ENCODE measurements at places on chromosomes 6 and 20.
A peak's percentile ranks its signal among the peaks of the same experiment; 100 is the strongest.

GRCh38 chr6:44411141-44411540 is 23.6 kb downstream of the CDC5L start:
- no peak for DNase-seq

- DNase-seq, result no peak
Measured at GRCh38 chr6:131169613-131170012, 34.3 kb downstream of the AKAP7 start.

DNA sequence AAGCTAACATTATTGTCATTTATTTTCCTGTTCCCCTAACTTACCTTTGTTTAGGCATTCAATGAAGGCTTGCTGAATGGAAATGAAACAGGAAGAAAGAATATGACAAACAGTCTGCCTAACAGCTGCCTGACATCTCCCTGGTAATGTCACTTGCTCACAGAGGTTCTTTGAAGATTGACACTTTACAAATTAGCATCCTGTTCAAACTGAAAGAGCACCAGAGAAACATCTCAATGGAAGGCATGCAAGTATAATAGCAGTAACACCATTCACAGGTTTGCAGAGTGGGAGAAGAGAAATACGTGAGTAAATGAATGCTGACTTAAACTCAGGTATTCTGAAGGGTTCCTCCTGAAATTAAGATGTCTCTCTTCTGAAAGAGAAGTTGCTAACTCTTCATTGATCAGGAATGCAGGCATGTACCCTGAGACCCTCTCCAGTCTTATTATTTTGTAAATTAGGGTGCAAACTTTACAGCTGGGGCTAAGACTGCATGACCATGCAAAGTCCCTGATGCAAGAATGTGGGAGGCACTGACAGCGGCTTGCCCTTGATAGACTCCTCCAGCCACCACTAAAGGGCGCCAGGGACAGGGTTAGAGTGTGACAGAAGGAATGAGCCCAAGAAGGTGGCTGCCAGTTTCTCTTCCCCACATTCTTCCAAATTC is 1.3 kb upstream of the SMLR1 start:
- no peak for DNase-seq

- no peak for DNase-seq
Measured at GRCh38 chr6:138104618-138105213, 2.5 kb downstream of the PERP start.

DNA sequence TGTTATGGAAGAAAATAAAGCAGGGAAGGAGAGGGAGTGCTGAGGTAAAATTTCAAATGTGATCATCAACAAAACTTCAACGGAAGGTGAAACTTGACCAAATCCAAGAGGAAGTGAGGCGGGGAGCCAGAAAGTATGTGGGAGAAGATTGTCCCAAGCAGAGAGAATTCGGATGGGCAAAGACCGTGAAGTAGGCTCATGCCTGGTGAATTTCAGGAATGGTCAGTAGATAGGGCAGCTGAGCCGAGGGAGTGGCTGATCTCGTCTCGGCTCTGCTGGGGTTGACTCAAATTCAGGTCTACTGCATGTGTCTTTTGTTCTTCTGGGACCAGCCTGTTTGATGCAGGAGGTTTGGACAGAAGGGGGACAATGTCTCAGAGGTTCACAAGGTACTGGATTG is 7.0 kb upstream of the CSNK2A1 start:
- no peak for DNase-seq

DNA sequence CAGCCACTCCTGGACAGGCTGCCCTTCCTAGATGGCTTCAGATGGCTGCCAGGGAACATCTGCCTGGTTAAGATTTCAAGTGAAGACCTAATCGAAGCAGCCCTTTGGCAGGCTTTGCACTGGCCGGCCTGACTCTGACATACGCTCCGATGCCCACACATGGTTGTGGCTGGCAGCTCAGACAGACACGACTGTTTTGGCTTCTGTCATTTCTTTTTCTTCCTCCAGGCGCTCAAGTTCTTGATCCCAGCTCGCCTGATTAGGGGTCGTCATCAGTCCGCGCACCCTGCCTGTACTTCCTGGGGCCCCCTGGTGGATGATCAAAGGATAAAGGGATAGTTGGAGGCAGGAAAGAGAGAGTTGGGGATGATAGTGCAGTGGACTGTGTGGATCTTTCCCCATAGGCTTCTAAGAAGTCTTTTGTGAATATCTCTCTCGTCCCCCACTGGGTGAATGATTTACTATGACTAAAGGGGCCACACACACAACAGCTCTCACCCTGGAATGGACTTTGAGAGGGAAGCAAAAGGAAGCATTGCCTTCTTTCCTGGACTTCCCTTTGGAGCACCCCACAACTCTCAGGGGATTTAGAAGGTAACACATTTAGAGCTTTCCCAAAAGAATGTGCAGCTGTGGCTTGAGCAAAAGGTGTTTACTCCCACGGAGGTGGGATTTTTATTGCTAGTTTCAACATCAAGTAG is 21.4 kb upstream of the TRAM2 start:
- peak; percentile 16 for DNase-seq

DNA sequence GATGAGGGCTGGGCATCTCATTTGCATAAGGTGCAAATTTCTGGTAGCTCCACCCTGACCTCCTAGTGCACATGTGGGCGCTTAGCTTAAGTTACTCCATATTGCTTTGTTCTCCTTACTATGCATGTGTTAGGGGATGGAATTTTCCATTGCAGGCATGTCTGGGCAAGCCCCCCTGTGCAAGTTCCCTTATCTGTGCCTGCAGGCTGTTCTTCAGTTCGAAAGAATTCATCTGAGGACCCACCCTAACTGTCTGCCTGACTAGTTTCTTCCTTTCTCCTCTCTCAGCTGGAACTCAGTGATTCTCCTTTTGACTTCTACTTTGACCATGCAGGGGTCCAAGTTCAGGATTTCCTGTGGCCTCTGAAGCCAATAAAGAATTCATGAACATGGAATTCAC is 30.2 kb downstream of the CCDC170 start:
- no peak for DNase-seq

DNA sequence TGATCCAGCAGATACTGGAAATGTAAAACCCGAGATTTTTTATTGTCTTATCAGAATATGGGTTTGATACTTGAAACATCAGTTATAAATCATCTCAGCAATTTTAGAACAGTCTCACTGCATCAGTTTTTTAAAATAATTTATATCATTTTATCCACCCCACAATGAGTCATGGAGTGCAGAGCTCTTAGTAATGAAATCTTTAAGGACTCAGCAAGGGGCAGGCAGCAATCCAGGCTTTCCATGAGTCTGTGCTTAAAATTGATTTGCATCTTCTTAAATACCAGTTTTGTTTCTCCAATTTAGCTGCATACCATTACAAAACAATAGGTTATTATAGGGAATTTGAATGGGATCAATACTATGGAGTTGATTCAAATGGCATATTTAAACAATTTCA is 832.3 kb downstream of the C6orf118 start:
- no peak for DNase-seq

GRCh38 chr20:39983655-39984054 is 705.4 kb downstream of the MAFB start:
- DNase-seq, result no peak

DNA sequence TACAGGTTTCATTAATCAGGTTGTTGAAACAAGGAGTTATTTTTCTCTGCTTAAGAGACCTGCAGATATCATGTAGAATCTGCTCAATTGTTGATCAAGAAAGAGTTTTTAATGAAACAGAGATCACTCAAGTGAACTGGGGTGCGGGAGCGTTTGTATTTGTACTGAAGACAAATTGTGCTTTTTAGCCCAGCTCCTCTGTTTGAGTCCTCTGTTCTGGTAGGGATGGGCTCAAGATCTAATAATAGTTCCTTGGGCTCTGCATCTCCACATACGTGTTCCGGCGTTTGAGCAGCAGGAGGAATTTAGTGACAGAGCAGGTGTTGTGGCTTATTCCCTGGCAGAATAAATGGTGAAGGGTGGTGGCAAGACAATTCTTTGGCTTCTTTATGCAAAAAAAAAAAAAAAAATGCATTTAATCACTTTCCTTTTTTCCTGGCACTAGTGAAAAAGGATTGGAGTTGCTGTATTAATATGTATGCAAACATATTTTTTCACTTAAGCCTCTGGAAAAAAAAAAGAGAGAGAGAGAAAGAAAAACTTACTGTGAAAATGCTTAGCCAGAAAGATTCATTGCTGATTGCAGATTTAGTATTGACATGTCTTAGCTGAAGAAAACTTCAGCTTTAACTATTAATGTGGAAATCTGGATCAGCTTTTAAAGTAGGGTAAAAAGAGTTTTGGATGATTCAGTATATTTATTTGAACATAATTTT is 4.0 kb downstream of the CITED2 start:
- no peak for DNase-seq

- DNase-seq, result no peak
Measured at GRCh38 chr6:71388856-71389527, 100.4 kb downstream of the OGFRL1 start.

DNA sequence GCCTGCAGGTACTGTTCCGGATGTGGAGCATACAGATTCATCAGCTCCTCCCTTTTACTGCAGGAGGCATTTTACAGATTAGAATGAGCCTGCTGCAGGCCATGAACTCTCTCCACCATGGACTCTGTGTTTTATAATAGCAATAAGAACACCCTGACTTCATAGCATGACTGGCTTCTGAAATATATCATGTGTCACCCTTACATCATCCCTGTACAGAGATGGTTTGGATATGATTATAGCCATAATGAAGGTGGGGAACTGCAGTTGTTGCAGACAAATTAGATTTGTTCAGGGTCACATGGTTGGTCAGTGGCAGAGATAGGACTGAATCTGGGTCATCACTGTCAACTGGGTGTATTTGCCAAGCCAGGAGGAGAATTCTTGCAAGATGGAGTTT is 100.7 kb downstream of the FOXO3 start:
- no peak for DNase-seq

- no peak for DNase-seq
Measured at GRCh38 chr6:129835691-129836090, 25.4 kb downstream of the TMEM244 start.

GRCh38 chr20:56702931-56703840 is 74.1 kb downstream of the TFAP2C start:
- DNase-seq, result no peak

DNA sequence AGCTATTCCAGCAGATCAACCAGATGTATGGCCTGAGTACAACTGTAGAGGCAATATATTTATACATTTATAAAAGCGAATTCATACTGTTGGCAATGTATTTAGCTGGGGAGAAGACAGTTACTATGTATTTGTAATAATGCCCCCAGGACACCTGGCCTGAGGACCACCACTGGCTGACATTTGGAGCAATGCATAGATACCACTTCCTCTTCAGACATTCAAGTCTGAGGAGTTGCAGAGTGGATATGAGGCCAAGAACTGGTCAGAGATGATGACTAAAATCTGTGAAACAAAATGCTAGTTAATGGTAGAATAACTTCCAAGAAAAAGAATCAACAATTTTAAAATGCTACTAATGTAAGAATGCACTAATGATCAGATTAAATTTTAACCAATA is 462.3 kb downstream of the CDC5L start:
- DNase-seq, result no peak

- DNase-seq, result no peak
Measured at GRCh38 chr20:63087236-63087871, 80.6 kb upstream of the BHLHE23 start.

DNA sequence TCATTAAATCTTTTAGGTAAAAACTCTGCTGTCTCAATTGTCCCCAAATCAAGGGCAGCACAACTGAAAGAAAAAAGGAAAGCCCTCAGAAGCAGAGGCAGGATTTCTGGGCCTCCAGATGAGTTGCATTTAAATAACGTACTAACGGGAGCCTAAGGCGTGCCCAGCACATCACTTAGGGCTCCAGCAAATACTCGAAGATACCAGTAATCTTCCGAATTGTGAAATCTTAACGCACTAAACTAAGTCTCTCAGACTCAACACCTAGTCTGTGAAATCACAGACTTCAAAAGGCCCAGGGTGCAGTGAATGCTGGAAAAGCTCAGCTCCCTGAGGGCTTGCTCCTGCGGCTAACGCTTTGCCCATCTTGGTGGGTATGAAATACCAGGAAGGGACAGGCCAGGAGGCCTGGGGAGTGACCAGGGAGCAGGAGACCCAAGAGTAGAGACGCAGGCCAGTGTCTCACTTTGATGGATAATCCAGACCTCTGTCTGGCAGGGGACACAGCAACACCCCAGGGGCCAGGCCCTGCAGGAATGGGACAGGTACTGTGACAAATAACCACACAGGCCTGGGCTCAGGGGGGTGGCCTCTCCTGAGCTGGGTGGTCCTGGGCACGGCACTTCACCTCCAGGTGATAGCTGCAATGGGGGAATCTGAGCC is 36.4 kb downstream of the RRBP1 start:
- no peak for DNase-seq

DNA sequence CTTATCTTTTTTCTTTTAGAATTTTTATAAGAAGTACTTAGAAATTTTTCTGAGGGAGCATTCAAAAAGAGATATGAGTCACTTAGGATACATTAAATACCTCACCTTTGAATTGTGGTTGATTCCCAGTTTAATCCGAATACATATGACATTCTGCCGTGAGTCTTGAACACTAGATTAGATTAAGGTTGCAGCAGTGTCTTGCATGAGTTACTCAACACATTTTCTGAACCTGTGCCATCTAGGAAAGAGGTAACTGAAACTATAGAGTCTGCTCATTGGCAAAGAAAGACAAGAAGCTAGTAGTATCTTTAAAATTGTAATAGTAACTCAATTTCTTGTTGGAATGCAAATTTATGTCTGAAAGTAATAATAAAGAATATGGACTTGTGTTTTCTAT is 14.9 kb downstream of the PEX3 start:
- no peak for DNase-seq

DNA sequence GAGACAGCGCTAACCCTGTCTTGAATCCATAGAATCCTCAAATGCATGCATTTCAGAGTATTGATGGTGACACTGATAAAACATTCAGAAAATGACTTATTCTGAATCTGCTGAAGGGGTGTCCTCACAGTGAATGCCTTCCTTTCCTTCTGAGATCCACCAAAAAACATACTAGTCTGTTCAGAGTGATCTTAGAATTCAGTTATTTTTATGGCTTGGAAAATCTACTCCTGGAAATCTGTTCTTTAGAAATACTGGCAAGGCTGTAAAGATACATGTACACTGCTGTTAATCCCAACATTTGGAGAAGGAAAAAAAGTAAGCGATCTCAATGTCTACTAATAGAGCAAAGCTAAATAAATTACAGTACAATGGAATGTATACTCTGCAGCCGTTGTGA is 672.6 kb upstream of the AGPAT4 start:
- no peak for DNase-seq

GRCh38 chr6:50992232-50992631 is 173.6 kb downstream of the TFAP2B start:
- DNase-seq, result no peak

DNA sequence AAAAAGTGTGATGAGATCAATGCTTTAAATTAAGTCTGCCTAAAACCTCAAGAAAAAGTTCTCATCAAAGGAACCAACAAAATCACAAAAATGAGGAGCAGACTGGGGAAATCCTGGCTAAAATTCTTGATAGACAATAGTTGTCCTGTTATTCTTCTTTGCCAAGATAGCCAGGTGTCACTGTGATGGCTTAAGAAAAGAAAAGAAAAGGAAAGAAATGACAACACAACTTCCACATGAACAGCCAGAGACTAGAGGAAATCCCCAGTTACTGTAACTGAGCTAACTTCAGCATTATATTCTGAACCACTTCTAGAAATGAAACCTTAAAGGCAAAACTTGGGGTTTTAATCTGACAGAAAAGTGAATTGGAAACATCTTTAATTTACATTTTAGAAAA is 129.6 kb downstream of the CD24 start:
- no peak for DNase-seq

- DNase-seq, result no peak
Measured at GRCh38 chr6:34531580-34532201, 24.4 kb downstream of the SPDEF start.

Measured in effector memory CD8-positive, alpha-beta T cell (primary cell).